Umbilical cord (tissue), 2 donors: ENCODE measurements at places on chromosomes 2 and 18. TPM values are rescaled to one million over a fixed set of nuclear protein-coding genes. Genes with fewer than 3 reads are reported as not detected.

DNA sequence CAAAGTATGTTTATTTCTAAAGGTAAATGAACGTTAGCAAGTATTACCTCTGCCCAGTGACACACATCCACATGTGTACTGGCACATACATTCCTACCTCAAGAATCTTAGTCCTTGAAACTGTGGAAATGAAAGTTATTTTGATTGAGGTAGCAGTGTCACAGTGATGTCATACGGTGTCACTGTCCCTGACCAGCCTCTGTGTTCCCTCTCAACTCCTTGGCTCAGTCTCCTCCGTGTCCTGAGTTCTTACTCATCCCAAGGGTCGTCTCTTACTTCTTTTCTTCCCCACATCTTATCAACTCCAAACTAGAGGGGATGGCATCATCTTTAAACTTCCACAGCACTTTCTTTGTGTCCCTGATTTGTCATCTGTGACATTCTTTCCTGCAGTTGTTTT, 3.3 kb downstream of the NCK2 start:
- no peak for DNase-seq

GRCh38 chr2:70305531-70305930, 3.7 kb upstream of the FAM136A start:
- DNase-seq = no peak

The LAMA3 gene
- total RNA-seq = 50.6 TPM

The SGPP2 gene
- total RNA-seq = 1.2 TPM

- DNase-seq = no peak
These were observed 29.5 kb downstream of the RASGRP3 start for GRCh38 chr2:33505966-33506365.

DNA sequence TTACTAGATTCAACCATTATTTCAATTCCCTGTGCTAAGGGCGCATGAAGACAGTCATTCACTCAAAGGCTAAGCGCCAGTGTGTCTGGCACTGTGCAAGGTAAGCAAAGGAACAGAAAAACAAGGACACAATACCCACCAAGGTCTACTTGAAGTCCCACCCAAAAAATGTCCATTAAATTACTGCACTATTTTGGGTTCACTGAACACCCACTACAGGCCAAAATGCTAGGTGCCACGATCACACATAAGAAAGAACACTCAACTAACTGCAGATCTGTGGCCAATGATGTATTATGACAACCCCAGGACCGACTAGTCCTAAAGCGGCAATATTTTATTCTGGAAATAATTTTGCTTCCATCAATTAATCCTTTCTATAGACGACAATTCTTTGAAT, 1.8 kb downstream of the TMEM131 start:
- no peak for DNase-seq

GRCh38 chr2:232979871-232980461, 33.1 kb downstream of the NGEF start:
- peak; percentile 57 for DNase-seq

DNA sequence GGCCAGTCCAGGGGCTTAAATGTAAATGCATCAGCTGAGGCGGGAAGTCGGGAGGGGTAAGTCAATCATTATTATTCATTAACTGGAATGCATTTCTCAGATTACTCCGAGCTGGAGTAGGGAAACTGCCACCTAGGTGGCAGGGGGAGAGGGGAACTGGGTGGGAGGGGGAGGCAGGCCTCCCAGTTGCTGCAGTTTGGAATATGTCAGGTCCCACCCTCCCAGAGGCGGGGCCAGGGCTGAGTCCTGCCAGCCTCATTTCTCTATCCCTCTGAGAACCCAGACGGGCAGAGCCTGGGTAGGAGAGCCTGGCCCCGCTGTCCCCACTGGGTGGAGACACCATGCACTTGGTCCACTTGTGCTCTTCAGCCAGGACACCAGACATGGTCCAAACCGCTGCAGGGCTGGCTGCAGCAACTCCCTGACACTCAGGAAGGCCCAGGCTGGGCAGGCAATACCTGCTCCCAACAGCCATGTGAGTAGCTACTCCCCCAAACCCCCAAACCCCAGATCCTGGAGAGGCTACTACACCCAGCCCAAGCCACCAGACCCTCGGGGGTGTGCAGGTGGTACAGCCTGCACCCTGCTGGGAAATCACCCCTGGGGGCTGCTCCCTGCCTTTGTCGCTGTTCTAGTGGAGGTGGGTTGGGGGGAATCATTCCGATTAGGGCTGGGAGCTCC, at the start of gene GPBAR1:
Gene GPBAR1, plus strand, starts transcription at position 274 of the 681 bp plus-strand sequence. CDS start 1,710 bp downstream, outside the sequence.
- peak; percentile 51 for DNase-seq

DNA sequence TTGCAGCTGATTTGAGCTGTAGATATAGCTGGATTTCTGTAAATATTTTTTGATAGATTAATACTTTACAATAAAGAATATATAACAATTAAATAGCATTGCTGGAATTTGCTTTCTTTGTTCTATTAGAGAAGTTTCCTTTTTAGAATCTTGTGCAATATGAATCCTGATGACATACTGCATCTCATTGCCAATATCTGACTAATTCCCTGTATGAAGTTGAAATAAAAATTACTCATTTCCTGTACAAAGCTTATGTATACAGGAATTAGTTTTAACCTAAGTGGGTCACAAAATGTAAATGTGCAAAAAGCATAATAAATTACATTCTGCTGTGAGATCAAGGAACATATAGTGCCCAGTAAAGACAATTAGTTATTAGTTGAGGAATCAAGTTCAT, 72.8 kb upstream of the TMEFF2 start:
- DNase-seq = peak; percentile 8
